ENCODE measurements at places on chromosomes 2 and 18.

DNA sequence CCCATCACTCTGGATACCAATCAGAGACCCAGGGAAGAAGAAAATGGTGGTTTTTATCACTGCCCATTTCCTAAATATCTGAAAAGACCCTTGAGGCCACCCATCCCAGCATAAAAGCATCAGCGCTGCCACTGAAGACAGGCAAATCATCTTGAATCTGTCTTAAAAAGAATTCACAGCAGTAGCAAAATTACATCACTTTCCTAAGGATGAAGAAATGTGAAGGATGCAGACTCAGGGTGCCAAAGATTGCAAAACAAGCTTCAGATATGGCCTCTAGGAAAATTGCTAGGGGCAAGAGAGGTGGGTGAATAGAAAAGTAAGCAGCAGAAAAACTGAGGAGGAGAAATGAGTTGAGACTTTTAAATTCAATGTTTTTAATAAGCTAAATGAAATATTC is 70.0 kb downstream of the SLC25A12 start:
- no peak for DNase-seq

DNA sequence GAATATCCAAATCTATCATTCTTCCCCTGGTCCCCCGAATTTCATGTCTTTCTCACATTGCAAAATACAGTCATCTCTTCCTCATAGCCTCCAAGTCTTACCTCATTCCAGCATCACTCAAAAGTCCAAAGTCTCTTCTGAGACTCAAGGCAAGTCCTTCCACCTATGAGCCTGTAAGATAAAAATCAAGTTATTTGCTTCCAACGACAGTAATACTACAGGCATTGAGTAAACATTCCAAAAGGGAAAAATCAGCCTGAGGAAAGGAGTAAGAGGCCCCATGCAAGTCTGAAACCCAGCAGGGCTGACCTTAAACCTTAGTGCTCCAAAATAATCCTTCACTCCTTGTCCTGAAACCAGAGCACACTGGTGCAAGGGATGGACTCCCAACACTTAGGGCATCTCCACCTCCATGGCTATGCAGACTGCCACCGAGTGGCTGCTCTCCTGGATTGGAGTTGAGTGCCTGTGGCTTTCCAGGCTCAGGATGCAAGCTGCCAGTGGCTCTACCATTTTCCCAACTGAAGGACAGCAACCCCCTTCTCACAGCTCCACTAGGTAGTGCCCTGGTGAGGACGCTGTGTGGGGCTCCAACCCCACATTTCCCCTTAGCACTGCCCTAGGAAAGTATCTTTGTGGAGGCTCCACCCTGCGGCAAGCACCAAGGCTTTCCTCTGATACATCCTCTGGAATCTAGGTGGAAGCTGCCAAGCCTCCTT is 16.3 kb downstream of the DTNA start:
- no peak for DNase-seq

GRCh38 chr2:29440921-29441623 is 325.9 kb downstream of the CLIP4 start:
- DNase-seq: no peak

GRCh38 chr2:212970132-212970531 is 181.3 kb downstream of the IKZF2 start:
- DNase-seq: no peak

GRCh38 chr2:200624026-200624425 is 38.2 kb downstream of the AOX1 start:
- DNase-seq: no peak

GRCh38 chr18:10444314-10445006 is 10.0 kb upstream of the APCDD1 start:
- no peak for DNase-seq

GRCh38 chr2:39620067-39620466 is 45.6 kb upstream of the TMEM178A start:
- no peak for DNase-seq

DNA sequence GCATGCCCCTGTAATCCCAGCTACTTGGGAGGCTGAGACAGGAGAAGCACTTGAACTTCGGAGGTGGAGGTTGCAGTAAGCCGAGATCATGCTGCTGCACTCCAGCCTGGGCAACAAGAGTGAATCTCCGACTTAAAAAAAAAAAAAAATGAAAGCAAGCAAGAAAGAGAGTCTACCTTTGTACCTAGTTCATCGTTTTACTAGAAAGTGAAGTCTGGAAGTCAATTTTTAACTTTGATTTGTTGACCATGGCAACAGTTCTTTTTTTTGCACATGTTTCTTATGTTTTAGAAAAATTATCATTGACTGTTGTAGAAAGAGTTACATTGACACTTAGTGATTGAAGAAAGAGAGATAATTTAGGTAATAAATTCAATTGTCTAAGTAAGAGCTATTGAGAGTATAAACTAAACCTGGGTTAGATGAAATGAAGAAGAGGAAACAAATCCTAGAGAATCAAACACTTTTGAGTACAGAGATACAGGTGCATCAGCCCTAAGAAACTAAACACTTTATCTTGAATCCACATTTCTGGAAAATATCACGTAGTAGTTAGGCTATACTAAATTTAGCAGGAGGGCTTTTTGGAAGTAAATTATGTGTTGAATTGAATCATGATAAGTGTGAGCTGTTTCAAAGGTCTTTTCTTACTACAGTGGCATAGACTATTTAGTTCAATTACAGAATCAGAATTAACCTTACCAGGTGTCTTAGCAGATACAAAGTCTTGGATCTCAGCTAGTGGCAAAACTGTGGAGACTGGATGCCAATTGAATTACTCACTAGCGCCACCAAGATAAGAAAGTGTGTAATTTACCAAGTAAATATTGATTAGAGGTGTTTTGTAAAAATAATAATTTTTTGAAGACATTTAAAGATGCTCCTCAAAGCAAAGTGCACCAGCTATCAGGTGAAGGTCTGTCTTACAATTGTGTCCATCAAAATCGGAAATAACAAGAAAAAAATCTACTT is 303.4 kb upstream of the NRXN1 start:
- DNase-seq: no peak

- no peak for DNase-seq
These were observed 56.3 kb downstream of the SRBD1 start for GRCh38 chr2:45554742-45555140.

DNA sequence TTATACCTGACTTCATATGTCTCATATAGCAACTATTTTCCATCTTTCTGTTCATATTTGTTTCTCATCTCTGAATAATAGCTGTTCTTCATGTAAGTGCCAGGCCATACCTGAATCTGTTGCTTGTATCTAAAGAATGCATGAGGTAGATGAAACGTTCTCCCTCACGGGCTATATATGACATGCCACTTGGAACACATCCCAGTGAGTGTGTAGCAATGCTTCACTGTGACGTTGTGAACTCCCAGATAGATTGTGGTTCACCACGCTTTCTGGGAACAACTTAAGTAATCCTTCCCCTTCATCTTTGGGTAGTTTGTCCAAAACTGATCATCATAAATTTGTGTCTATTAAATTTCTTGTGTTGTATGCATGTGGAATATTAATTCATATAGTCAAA is 60.1 kb downstream of the RDH14 start:
- DNase-seq: no peak

GRCh38 chr2:157596992-157597681 is 31.5 kb downstream of the ACVR1C start:
- peak; percentile 35 for DNase-seq

- peak; percentile 25 for DNase-seq
These were observed 19.1 kb downstream of the CAPG start for GRCh38 chr2:85390941-85391669.

GRCh38 chr2:128305555-128306080 is 13.1 kb downstream of the HS6ST1 start:
- DNase-seq: no peak

DNA sequence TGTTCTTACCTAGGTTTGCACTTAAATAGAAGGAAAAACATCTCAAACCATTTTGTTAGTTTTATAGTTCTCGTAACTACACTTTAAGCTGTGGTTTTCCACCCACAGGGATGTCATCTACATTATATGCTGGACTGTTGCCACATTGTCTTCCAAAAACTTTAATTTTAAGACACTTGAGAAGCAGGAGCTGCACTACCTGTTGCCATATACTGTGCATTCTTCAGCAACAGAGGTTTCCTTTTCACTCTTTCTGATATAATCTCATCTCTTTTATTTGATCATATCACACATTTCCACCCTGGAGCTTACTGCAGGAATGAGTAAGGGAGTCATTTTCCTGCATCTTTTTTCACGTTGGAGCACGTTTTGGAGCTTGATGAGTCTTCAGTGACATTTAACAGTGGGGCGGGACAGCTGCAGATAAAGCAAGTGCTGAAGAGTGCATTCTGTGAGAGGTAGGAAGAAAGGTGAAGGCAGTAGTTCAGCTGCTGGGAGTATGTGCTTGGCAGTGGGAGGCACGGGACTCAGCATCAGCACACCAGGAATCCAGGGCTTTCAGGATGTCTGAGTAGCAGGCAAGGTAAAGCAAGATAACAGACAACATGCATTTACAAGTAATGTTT is 3.8 kb downstream of the LIMS1 start:
- DNase-seq: no peak

DNA sequence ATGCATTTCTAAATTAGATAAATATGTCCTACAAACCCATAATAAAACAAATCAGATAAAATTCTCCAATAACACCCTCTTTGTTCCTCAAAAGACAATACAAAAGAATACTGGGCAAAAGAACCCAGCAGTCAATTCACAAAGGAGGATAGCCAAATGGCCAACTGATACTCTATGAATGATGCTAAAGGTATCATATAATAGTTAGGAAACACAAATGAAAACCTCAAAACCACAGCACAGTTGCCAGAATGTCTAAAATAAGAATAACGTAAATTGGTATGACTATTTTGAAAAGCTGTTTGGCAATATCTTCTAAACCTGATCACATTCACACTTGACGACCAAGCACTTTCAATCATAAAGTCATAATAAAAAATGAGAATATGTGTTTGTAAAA is 315.4 kb downstream of the CDH7 start:
- DNase-seq: no peak

DNA sequence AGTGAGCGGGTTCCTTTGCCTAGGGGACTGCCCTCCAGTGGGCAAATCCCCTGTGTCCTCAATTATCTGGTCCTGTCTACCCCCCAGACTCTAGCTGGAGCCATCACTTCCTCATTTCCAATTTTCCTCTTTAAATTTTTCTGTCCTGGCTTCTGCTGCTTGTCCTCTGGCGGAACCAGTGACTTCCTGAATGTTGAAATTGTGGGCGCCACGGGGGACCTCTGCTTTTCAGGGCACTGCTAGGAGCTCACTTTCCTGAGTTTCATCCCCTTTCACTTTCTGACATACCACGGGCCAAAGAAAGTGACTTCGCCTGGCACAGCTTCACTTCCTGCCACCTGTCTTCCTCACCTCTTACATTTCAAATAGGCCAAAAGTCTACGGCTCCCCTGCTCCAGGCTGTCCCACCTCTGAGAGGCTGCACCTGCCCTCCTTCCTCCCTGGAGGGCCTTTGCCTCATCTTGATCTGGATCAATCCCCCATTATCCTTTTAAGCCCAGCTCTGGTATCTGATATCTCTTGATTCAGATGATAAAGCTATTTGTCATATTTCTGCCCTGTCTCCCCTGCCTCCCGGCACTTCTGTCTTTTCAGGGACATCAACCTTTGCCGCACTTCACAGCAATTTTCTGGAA is 1.4 kb upstream of the MARCO start:
- DNase-seq: no peak

DNA sequence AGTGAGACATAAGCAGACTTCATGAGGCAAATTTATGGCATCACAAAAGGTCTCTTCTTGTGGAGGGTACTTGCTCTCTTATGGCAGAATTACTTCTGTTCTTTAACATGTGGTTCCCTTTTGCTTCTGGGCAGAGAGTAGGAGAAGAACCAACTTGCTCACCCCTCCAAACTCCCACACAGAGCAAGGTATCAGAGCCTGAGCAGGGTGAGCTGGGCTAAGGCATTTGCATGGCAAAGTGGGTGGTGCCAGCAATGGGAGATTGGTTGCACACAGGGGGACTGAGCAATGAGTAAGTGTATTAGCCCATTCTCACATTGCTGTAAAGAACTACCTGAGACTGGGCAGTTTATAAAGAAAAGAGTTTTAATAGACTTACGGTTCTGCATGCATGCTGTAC is 64.2 kb upstream of the ITGB6 start:
- no peak for DNase-seq

DNA sequence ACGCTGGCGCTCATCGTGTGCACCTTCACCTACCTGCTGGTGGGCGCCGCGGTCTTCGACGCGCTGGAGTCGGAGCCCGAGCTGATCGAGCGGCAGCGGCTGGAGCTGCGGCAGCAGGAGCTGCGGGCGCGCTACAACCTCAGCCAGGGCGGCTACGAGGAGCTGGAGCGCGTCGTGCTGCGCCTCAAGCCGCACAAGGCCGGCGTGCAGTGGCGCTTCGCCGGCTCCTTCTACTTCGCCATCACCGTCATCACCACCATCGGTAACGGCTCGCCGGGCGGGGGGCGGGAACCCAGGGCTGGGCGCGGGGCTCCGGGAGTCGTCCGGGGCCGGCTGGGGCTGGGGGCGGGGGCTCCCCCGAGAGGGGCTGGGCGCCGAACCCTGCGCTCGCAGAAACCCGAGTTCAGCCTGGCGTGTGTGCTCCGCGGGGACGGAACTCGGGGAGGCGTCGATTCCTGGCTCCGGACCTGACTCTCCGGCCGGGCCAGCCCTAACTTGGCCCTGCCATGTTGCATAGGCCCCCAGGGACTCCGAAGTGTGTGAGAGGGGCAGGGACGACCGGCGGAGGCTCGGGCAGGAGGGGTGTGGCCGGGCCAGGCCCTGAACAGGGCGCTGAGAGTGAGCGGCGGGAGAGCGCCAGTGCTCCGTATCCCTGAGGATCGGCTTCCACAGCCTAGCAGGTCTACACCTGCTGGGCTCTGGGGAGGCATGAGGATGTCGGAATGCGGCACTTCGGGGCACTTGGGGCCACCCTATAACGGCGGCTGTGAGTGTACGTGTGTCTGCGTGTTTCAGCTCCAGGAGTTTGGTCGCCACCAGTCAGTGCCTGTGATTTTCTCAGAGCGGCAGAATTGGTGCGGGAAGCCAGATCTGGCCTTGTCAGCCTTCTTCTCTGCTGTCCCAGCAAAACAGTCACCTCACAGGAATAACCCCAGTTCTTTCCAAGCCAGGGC is 651 bp downstream of the KCNK3 start:
- DNase-seq: no peak

DNA sequence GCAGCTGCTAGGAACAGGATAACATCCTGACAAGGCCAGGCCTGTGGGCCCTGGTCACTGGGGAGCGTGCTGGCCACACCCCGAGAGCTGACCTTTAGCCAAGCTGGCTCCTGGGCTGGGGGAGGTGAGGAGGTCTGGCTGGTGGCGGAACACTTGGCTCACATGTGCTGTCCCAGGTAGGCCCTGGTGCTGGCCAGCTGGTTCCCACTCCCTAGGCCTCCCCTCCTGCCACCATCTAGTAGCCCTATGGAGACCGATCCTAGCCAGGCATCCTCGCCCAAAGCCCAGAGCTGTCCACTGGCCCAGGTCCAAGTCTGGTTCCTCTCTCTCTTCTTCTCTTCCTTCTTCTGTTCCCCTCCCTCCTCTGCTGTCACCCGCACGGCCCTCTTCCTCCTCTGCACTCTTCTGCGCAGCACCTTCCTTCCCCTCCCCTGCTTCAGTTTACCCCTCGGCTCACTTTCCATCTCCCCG is 52.4 kb downstream of the TNS1 start:
- no peak for DNase-seq
